ENCODE measurements at places on chromosomes 7 and 10. TPM values are rescaled to one million over a fixed set of nuclear protein-coding genes. Genes with fewer than 3 reads are reported as not detected.

The FOXP2 gene
- 1.7 TPM for total RNA-seq

The DEPP1 gene
- 13.6 TPM for total RNA-seq

The CALHM1 gene
- total RNA-seq, result not detected

The OR2A12 gene
- not detected for total RNA-seq

The MEOX2 gene
- under 0.01 TPM for total RNA-seq

The HBP1 gene
- total RNA-seq, result 70.0 TPM

The NUTM2E gene
- total RNA-seq, result not detected

The AKR1D1 gene
- not detected for total RNA-seq

The ACBD7 gene
- 1.1 TPM for total RNA-seq

The NKX2-3 gene
- total RNA-seq, result not detected

The ARHGEF35 gene
- not detected for total RNA-seq

The SMKR1 gene
- total RNA-seq, result not detected

DNA sequence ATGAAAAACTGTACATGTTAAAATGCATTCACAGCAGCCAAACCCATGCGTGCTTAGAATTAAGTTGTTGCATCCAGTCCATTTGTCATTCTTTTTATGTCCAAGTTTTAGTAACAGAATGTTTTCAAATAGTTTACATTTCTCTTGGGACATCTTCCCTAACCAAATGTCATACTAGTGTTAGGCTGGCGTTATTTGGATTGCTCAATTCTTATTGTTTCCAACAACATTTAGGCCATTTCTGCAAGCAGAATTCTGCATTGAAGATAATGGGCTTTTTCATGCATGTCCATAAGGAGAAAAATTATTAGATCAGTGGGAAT lies 203.0 kb downstream of the HIBADH start:
- H3K4me1 ChIP-seq, result 0 out of 2 replicates have a peak, but pooled peaks cover 2% of the 10 kb centered on the region
- H3K27ac ChIP-seq, result no peak overlapping the region
- no peak overlapping the region for H3K4me3 ChIP-seq
- no peaks in the 10 kb centered on the region for H3K27me3 ChIP-seq
- no peaks in the 10 kb centered on the region for H3K36me3 ChIP-seq

GRCh38 chr7:99782012-99782953 lies 1.7 kb downstream of the CYP3A4 start:
- H3K27ac ChIP-seq, result no peak overlapping the region
- no peaks in the 10 kb centered on the region for H3K4me1 ChIP-seq
- DNase-seq, result no peak
- H3K36me3 ChIP-seq, result no peaks in the 10 kb centered on the region
- no peak overlapping the region for H3K4me3 ChIP-seq
- H3K27me3 ChIP-seq, result peaks cover 4% of the 10 kb centered on the region

DNA sequence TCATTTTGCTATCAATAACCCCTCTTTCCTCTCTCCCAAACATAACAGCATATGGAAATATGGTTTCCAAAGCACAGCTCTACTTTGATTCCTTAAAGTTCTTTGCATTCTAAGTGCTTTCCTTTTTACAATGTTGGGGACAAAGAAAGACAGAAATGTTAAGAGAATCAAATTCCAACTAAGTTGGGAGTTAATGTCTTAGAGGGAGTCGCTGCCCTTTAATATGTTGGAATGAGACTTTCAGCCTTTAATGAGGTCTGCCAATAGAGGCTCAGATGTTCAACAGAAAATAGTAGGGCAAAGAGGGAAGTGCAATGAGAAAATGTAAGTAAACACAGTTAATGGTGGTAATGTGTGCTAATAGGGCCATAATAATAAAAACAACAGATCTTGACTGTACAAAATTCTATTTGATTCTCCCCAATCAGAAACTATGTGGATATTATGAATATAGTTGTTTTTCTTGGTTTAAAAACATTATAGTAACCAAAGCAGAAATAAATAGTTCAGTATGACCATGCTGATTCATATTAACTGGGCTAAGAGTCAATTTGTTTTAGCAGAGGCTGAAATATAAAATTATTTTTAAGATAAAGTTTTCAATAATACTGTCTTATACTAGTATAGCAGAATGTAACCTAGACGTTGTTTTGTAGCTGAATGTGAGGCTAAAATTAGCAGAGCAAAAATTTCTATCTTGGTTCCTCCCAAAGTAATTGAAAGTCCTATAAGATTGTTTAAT lies 10.3 kb downstream of the HYCC1 start:
- peaks cover 11% of the 10 kb centered on the region for H3K4me1 ChIP-seq
- H3K36me3 ChIP-seq, result no peaks in the 10 kb centered on the region
- H3K27ac ChIP-seq, result peak overlapping the region; percentile 23
- peak; percentile 15 for DNase-seq

- no peaks in the 10 kb centered on the region for H3K36me3 ChIP-seq
- H3K4me3 ChIP-seq, result no peak overlapping the region
- H3K27ac ChIP-seq, result no peak overlapping the region
- H3K27me3 ChIP-seq, result peaks cover 16% of the 10 kb centered on the region
- no peak for DNase-seq
Observed at GRCh38 chr10:114319406-114320248, 80.6 kb downstream of the VWA2 start.

- no peaks in the 10 kb centered on the region for H3K36me3 ChIP-seq
- H3K27me3 ChIP-seq, result no peaks in the 10 kb centered on the region
- no peak overlapping the region for H3K27ac ChIP-seq
- no peaks in the 10 kb centered on the region for H3K4me1 ChIP-seq
- no peak overlapping the region for H3K4me3 ChIP-seq
Observed at GRCh38 chr10:1744524-1744923, 7.2 kb upstream of the ADARB2 start.

- no peaks in the 10 kb centered on the region for H3K27me3 ChIP-seq
- DNase-seq, result no peak
- H3K36me3 ChIP-seq, result no peaks in the 10 kb centered on the region
- no peaks in the 10 kb centered on the region for H3K4me1 ChIP-seq
Observed at GRCh38 chr10:8121201-8121890, 66.9 kb downstream of the GATA3 start.

DNA sequence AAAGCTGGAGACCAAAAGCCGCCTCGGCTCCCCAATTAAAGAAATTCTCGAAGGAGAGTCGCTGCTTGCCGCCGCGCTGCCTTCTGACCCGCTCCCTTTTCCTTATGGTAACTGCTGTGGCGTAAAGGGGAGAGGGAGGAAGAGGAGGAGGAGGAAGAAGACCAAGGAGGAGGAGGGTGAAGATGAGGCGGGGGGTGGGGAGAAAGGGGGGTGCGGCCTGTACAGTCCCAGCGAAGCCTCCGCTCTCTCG lies 388 bp downstream of the CNOT4 start:
- no peaks in the 10 kb centered on the region for H3K27me3 ChIP-seq
- peak overlapping the region; percentile 92 for H3K4me3 ChIP-seq
- H3K27ac ChIP-seq, result peak overlapping the region; percentile 96
- no peaks in the 10 kb centered on the region for H3K4me1 ChIP-seq
- no peaks in the 10 kb centered on the region for H3K36me3 ChIP-seq

- no peaks in the 10 kb centered on the region for H3K27me3 ChIP-seq
- H3K4me1 ChIP-seq, result no peaks in the 10 kb centered on the region
- no peak for DNase-seq
- no peaks in the 10 kb centered on the region for H3K36me3 ChIP-seq
- H3K27ac ChIP-seq, result no peak overlapping the region
Observed at GRCh38 chr10:43282881-43283280, 16.0 kb upstream of the RASGEF1A start.

DNA sequence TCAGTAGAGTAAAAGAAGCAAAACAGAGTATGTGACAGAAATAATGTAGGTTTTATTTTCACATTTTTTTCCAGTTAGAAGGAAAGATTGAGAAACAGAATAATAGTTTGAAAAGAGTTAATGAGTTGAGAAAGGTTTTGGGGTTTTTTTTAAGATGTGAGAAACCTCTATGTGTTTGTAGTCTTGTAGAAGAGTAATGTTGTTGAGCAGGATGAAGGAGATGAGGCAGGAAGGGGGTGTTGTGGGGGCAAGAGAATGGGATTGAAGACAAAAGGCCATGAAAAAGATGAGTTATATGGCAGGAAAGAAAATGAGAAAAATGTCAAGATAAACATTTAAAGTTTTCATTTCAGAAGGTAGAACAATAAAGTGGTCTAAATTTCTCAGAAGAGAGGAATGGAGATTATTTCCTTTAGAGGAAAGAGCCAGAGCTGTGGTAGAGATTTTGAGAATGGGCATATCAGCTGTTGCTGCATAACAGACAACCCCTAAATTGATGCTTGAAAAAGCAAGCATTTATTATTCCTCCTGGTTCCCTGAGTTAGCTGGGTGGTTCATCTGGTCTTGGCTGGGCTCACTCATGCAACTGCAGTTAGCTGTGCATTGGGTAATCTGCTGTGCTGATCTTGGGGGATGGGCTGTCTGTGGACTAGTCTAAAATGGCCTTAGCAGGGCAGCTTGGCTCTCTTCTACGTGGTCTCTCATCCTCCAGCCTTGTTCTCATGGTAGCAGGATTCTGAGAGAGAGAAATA lies 27.1 kb downstream of the PCGF5 start:
- H3K27me3 ChIP-seq, result no peaks in the 10 kb centered on the region

DNA sequence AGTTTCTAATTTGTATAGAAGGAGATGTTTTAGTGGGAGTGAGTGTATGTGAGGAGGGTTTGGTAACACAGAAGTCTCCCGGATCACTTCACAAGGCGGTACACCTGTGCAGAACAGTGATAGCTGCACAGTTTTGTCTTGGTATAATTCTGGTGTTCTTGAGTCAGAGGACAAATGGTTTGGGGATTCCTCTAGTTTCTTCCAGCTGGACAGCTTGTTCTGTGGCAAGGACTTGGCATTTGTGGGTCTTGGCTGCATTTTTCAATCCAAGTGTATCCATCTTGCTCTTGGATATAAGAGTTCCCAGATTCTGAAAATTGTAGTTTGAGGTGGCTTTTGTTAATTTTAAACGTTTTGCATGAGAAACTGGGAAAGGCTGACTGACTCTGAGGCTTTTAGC lies 135.7 kb downstream of the AHR start:
- H3K4me1 ChIP-seq, result no peaks in the 10 kb centered on the region
- DNase-seq, result no peak
- H3K27me3 ChIP-seq, result no peaks in the 10 kb centered on the region
- no peak overlapping the region for H3K4me3 ChIP-seq
- no peak overlapping the region for H3K27ac ChIP-seq
- no peaks in the 10 kb centered on the region for H3K36me3 ChIP-seq

GRCh38 chr10:64518456-64518855 lies 997.3 kb downstream of the REEP3 start:
- no peaks in the 10 kb centered on the region for H3K36me3 ChIP-seq
- no peak overlapping the region for H3K27ac ChIP-seq
- H3K27me3 ChIP-seq, result no peaks in the 10 kb centered on the region
- H3K4me3 ChIP-seq, result no peak overlapping the region
- no peaks in the 10 kb centered on the region for H3K4me1 ChIP-seq

DNA sequence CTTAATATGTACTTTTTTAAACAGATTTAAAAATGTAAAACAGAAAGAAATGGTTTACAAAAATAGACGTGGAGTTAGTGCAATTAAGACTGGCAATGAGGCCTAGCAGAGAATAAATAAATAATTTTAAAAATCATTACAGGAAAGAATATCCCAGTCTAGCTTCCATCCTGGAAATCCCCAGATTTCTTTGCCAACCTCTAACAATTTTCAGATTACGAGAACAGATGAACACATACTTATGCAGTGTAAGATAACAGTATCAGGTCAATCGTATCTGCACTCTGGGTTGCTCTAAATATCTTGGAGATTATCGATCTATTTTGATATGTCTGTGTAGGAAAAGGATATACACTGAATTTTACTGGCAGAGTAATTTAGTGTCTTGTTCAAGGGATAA lies 210.5 kb downstream of the SEMA3A start:
- H3K27ac ChIP-seq, result no peak overlapping the region
- peaks cover 11% of the 10 kb centered on the region for H3K36me3 ChIP-seq
- no peaks in the 10 kb centered on the region for H3K4me1 ChIP-seq
- H3K27me3 ChIP-seq, result no peaks in the 10 kb centered on the region

DNA sequence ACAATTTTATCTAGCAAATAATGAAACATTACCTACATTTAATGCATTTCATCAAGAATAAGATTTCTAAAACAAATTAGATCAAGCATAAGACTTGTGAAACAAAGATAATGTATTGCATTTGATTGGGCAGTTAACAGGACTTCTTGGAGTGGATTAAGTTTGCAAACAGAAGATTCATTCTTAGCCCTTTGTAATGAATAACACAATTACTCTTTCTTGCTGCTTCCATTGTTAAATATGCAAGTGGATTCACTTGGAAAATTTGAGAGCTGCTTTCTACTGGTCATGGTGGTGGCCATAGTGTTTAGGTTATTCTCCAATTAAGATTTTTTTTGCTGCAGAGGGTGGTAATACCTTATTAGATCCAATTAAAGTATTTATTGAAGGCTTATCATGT lies 6.0 kb downstream of the PPP1R9A start:
- H3K4me1 ChIP-seq, result no peaks in the 10 kb centered on the region
- no peak overlapping the region for H3K27ac ChIP-seq
- H3K4me3 ChIP-seq, result no peak overlapping the region
- DNase-seq, result no peak
- H3K36me3 ChIP-seq, result no peaks in the 10 kb centered on the region

DNA sequence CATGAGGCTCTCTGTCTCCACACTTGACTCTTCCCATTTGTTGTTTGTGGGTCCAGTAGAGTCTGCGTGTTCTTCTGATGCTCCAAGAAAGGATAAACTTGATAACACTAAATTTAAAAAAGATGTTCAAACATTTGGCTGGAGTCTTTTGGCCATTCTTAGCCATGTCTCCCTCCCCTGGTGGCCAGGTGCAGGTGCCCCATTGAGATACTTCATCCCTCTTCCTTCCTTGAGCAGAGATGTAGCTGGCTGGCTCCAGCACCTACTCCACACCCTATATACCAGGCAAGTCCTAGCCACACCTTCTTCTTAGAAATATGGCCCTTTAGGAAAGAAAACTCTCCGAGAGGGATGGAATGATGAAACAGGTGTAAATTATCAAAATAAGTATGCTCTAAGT lies 103.2 kb upstream of the GJD4 start:
- H3K4me3 ChIP-seq, result no peak overlapping the region
- DNase-seq, result no peak
- no peak overlapping the region for H3K27ac ChIP-seq
- peaks cover 5% of the 10 kb centered on the region for H3K36me3 ChIP-seq

DNA sequence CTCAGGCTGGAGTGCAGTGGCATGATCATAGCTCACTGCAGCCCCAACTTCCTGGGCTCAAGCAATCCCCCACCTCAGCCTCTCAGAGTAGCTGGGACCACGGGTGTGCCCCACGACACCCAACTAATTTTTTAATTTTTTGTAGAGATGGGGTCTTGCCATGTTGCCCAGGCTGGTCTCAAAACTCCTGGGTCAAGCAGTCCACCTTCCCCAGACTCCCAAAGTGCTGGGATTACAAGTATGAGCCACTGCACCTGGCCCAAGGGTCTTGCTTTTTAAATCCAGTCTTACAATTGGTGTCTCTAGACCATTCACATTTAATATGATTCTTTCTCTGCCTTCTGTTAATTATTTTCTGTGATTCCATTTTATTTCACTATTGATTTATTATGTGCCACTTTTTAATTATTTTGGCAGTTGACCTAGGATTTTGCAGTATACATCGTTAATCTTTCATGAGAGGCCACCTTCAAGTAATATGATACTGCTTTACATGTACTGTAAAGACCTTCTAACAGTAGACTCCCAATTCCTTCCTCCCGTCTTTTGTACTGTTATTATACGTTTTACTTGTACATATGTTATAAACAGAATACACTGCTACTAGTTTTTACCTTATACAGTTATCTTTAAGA lies 18.7 kb downstream of the MMP21 start:
- H3K27ac ChIP-seq, result no peak overlapping the region
- H3K4me1 ChIP-seq, result no peaks in the 10 kb centered on the region
- no peaks in the 10 kb centered on the region for H3K27me3 ChIP-seq
- H3K4me3 ChIP-seq, result no peak overlapping the region
- peaks cover 33% of the 10 kb centered on the region for H3K36me3 ChIP-seq

All from IMR-90 (cell line).